NCI-H1105 treated with DMSO at 0.1 percent for 48 hours (cell line): ENCODE measurements at places on chromosomes 13 and 19.

DNA sequence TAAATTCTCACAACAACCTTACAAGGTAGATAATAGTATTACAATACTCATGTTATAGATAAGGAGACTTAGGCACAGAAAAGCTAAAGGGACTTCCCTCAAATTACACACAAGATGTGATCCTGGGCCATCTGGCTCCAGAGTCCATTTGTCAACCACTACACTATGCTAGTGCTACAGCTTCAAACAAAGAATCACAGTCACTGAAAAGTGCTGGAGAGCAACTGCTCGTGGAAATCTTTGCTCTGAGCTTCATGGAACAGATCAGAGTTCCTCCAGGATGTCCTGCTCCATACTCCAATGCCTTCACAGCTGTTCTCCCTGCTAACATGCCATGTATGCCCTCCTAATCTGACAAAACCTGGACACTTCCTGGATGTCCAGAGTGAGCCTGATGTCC lies 271.2 kb downstream of the ENOX1 start:
- DNase-seq: no peak

DNA sequence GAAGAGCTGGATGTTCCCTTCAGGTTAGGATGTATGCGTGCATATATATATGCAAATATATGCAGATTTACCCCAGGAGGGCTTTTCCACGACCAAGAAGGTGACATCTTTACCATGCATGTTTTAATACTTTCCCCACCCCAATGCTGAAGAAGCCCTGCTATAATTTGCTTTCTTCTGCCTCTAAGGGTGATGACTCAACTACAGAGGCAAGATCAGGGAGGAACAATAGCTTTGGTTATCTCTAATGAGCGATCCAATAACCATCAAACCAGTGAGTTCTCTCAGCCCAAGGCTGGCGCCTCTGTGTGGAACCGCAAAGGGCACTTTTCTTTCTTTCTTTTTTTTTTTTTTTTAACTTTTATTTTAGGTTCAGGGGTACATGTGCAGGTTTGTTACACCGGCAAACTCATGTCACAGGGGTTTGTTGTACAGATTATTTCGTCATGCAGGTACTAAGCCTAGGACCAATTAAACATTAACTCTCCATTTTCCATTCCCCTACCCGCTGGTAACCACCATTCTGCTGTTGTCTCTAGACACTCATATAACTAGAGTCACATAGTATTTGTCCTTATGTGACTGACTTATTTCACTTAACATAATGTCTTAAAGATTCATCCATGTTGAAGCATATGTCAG lies 25.7 kb upstream of the UBE2L5 start:
- no peak for DNase-seq

GRCh38 chr19:4389064-4389375 lies 11.3 kb downstream of the SH3GL1 start:
- DNase-seq: no peak

DNA sequence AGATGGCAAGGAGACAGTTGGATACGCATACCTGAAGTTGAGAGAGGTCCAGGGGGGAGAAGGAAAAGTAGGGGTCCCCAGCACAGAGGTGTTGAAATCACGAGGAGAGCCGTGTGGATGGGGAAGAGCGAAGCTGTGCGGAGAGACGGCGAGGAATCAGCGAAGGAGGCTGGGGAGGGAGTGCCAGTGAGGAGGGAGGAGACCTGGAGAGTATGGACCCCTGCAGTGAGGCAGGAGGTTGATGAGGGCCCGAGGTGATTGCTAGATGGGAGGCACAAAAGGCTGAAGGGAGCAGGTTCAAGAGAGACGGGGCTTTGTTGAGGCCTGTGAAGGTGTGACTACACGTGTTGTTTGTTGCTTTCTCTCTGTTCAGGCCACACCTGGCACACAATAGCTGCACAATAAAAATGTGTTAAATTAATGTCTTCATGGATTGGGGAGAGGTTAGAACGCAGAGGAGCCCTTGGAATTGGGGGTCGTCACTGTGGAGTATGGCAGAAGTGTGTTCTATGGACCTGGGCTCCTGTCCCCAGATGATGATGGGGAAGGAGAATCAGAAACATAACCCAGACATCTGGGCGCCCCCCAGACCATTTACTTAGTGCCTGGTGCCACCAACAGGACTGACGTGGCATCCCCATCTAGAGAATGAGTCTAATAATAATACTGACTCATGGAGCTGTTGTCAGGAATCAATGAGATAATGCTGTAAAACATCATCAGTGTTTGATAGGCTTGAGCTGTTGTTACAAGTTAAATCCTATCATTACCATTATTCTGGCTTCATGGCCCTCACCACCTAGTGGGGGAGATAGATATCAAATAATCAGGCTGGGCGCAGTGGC lies 137.5 kb downstream of the SIPA1L3 start:
- no peak for DNase-seq

- DNase-seq: no peak
These were observed 43.1 kb downstream of the PCCA start for GRCh38 chr13:100131863-100132574.

DNA sequence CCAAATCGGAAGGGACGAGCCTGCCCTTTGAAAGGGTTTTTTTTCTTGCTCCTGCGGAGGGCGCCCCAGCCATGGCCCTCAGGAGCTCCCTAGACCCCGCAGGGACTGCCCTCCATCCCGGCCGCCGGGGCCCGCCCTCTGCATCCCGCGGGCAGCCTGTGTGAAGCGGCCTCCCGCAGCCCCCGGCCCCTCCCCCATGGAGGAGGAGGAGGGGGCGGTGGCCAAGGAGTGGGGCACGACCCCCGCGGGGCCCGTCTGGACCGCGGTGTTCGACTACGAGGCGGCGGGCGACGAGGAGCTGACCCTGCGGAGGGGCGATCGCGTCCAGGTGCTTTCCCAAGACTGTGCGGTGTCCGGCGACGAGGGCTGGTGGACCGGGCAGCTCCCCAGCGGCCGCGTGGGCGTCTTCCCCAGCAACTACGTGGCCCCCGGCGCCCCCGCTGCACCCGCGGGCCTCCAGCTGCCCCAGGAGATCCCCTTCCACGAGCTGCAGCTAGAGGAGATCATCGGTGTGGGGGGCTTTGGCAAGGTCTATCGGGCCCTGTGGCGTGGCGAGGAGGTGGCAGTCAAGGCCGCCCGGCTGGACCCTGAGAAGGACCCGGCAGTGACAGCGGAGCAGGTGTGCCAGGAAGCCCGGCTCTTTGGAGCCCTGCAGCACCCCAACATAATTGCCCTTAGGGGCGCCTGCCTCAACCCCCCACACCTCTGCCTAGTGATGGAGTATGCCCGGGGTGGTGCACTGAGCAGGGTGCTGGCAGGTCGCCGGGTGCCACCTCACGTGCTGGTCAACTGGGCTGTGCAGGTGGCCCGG lies 815 bp downstream of the MAP3K10 start:
- DNase-seq: no peak

DNA sequence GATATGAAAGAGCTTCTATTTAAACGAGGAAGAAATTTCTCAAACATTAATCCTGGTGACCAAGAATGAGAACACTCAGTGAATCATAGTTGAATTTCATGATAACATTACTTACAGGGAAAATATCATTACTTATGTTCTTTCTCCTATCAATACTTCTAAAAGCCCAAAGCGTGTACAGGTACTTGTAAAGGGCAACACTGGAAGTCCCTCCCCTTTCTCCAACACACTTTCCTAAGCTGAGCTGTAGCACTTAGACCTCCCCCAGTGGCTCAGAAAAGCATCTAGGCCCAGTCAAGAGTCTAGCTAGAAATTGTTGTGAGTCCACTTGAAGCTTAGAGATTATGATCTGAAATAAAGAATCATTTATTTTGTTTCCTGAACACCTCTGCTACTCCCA lies 150.7 kb downstream of the ABCC4 start:
- no peak for DNase-seq

DNA sequence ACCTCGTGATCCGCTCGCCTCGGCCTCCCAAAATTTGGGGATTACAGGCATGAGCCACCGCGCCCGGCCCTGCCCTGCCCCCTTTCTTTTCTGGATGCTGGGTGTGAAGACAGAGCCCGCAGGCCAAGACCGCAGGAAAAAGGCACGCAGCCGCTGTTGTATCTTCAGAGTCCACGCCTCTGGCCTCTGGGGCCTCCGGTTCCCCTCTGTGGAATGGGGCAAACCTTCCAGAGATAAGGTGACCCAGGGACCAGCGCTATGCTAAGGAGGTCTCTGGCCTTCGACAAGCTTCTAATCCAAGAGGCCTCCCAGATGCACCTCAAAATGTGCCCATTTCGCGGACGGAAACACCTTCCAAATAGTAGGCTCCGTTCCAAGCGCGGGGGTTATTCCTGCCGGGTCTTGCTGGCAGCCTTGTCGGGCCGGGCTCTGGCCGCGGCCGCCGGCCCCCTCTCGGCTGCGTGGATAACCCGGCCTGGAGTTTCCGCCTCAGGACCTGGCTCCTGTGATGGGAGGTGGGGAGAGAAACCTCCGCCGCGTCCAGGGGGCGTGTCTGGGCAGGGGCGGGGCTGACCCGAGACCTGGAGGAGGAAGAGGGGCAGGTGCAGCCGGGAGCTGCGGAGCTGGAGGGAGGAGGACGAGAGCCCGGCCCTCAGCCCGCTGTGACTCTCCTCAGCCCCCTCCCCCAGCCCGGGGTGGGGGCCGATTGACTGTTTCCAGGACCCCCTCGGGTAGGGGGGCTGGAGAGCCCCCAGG lies 13.1 kb downstream of the TJP3 start:
- peak; percentile 86 for DNase-seq

DNA sequence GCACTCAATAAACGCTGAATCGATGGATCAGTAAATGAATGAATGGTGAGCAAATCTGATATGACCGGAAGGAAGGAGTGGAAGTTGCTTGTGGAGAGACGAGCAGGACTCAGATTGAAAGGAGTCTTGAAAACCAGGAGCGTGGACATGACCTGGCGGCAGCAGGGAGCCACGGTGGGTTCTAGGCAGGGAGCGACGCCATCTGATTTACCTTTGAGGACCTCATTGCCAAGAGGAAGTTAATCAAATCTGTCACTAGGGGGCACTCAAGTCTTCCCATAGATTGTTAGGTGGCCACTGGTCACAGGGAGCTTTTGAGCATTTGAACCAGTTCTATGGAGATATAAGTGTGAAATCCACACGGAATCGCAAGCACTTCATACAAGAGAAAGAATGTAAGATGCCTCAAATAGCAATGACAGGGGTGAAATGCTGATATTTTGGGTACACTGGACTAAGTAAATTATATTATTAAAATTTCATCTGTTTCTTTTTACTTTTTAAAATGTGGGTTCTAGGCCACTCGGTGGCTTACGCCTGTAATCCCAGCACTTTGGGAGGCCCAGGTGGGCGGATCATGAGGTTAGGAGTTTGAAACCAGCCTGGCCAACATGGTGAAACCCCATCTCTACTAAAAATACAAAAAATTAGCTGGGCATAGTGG lies 9.2 kb upstream of the FBN3 start:
- DNase-seq: peak; percentile 69

DNA sequence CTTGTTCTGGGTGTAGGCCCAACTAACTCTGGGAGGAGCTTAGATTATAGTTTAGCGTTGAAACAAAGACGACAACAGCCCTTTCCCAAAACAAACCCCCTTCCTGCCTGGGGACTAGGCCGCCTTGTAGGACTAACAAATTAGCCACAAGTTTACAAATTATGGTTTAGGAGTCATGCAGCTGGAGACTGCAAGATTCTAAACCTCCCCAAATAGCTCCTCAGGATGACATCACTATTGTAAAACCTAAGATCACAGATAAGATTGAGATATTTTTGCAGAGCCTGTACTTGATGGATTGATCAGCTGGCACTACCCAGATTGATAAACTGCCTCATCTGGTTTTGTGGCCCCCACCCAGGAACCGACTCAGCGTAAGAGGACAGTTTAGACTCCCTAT lies 2.3 kb upstream of the SLC25A15 start:
- no peak for DNase-seq

GRCh38 chr13:29664591-29664990 lies 69.1 kb upstream of the SLC7A1 start:
- no peak for DNase-seq

- DNase-seq: no peak
These were observed 17.4 kb downstream of the ZNF586 start for GRCh38 chr19:57786906-57787305.
